Cerebellum (tissue), 4 donors: ENCODE measurements at places on chromosomes 6 and 20. TPM values are rescaled to one million over a fixed set of nuclear protein-coding genes. Genes with fewer than 3 reads are reported as not detected.

The MROH8 gene
- 4.2 TPM for total RNA-seq

The SNTA1 gene
- 7.8 TPM for total RNA-seq

The GPR6 gene
- 0.27 TPM for total RNA-seq

The TRPC4AP gene
- 47.7 TPM for total RNA-seq

The CDKN1A gene
- total RNA-seq = 2.2 TPM

The BTNL2 gene
- total RNA-seq = 0.18 TPM

DNA sequence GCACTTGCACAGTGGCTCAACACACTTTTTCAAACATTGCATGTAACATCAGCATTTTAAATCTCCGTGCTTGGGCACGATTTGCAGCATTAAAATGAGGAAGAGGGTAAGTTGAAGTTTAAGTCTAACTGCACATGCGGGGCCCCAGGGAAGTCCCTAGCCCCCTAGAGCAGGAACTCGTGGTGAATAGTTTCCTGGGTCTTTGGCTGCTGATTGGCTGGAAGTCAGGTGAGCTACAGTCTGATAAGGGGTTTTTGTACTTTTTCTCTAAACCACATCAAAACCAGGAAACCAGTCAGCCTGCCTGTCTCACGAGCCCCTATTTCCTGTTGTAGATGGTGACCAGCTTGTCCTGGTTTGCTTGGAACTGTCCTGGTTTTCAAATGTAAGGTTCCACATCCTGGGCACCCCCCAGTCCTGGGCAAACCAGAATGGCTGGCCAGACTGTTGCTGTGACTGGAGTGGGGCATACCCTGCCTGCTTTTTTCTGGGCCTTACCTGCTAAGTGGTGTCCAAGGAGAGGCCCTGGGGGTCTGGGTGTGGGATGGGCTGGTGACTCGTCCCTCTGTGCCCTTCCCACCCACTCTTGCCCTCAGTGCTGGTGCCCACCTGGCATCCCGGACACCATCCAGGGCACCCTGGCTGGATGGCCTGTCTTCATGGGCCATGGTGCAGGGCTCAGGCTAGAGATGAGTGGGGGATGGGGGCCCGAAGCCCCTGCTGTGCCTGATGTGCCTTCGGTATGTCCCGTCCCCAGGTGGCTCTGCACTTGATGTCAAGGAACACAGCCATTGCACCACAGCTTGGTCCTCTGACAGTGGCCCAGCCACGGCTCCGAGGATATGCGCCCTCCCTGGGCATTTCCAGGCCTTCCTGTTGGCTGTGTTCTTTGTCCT lies 31.8 kb downstream of the SUN5 start:
- DNase-seq = no peak

- DNase-seq = peak; percentile 24
Measured at GRCh38 chr20:20009784-20010253, 7.3 kb upstream of the NAA20 start.

DNA sequence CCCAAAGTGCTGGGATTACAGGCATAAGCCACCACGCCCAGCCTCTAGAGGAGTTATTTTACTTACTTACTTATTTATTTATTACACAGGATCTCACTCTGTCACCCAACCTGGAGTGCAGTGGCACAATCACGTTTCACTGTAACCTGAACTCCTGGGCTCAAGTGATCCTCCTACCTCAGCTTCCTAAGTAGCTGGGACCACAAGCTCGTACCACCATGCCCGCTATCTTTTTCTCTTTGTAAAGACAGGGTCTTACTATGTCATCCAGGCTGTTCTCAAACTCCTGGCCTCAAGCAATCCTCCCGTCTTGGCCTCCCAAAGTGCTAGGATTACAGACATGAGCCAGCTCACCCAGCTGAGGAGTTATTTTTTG lies 1.6 kb upstream of the TRIB3 start:
- DNase-seq = no peak

DNA sequence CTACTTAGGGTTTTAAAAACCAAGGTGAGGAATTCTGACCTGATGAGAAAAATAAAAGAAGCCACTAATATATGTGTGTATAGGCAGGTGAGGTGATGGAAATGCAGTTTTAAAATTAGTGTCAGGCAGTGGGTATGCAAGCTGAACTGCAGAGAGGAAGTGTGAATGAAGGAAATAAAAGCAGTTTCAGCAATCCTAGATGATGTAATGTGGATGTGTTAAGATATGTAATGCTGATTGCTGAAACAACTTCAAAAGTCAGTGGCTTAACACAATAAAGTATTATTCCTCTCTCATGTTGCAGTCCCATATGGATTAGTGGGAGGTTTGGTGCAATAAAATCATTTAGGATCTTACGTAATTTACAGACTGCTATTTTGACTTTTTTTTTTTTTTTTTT lies 119.9 kb upstream of the ASCC3 start:
- DNase-seq = no peak

DNA sequence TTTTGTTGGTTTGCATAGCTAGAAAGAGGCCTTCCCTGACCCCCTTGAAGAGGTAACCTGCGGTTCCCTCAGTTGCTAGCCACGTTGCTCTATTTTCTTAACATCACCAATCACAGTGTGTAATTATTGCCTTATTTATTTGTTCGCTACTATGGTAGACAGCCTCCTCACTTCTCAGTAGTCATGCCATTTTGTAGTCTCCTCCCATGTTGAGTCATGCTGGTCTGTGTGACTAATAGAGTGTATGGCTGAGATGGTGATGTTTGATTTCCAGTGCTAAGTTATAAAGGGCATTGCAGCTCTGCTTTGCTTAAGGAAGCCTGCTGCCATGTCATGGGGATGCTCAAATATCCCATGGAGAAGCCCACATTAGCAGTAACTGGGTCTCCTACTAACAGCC lies 236.6 kb upstream of the CHD6 start:
- DNase-seq = no peak
